Right forelimb (tissue), 1 donor: ENCODE measurements at places on chromosomes 2 and 18.

- no peak for DNase-seq
These were observed 202.6 kb upstream of the SMAD2 start for GRCh38 chr18:48132797-48133655.

DNA sequence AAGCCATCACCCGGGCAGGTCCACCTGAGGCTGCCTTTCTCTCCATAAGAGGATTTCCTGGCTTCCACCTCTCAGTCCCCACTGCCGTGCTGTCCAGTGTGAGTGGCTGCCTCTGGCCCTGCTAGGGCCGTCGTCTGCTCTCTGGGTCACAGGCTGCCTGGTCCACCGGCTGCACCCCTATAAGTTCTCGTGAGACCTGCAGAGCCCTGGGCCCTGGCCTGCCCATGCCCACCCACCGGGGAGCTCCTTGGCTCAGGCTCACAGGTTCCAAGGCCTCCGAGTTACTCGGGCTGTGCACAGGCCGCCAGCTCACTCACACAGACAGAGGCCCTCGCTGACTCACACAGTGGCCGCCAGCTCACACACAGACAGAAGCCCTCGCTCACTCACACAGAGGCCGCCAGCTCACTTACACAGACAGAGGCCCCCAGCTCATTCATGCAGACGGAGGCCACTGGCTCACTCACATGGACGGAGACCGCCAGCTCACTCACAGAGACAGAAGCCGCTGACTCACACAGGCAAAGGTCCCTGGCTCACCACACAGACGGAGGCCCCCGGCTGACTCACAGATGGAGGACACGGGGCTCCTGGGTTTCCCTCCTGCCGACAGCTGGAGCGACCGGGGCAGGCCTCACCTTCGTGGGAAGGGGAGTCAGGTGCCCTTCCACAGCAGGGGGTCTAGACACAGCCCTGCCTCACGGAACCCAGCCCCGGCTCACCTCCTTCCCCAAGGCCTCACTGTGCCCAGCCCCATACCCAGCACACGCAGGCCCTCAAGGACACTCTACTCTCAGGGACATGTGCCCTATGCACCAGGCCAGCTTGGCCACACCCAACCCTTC is 334.1 kb upstream of the MYT1L start:
- no peak for DNase-seq

DNA sequence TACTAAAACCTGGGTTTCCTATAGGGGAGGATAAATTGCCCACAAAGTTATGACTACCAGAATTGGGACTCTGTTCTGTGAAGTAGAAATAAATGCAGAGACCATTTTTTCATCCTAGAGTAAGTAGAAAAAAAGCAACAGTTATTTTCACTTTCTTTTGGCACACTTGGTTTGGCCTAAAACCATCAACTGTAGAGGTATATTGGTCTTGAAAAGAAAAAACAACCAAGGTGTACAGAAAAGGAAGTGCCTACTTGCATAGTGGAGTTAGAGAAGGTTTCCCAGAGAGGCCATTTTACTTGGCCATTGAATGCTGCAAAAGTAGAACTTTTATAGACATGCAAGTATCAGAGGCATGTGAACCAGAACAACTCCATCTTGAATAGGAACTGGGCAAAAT is 89.4 kb upstream of the TACR1 start:
- no peak for DNase-seq

DNA sequence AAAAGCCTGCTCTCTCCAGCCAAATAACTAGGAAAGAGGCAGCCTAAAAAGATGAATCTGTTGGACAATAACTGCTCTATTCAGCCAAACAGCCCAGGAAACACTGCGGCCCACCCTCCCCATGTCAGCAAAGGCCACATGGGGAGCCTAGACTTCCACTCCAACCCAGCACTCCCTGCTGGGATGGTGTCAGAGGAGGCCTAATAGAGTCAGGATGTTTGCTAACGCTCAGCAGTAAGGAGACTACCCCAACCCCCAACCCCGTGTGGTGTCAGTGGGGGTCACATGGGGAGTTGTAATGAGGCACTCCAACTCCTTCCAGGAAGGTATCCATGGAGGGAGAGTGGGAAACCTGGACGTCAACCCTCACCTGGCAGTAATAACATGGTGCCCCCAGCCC is 41.6 kb downstream of the ZBTB7C start:
- DNase-seq: no peak

GRCh38 chr2:159506764-159507440 is 109.4 kb downstream of the BAZ2B start:
- no peak for DNase-seq

- no peak for DNase-seq
These were observed 12.9 kb upstream of the UGT1A1 start for GRCh38 chr2:233747283-233747544.

DNA sequence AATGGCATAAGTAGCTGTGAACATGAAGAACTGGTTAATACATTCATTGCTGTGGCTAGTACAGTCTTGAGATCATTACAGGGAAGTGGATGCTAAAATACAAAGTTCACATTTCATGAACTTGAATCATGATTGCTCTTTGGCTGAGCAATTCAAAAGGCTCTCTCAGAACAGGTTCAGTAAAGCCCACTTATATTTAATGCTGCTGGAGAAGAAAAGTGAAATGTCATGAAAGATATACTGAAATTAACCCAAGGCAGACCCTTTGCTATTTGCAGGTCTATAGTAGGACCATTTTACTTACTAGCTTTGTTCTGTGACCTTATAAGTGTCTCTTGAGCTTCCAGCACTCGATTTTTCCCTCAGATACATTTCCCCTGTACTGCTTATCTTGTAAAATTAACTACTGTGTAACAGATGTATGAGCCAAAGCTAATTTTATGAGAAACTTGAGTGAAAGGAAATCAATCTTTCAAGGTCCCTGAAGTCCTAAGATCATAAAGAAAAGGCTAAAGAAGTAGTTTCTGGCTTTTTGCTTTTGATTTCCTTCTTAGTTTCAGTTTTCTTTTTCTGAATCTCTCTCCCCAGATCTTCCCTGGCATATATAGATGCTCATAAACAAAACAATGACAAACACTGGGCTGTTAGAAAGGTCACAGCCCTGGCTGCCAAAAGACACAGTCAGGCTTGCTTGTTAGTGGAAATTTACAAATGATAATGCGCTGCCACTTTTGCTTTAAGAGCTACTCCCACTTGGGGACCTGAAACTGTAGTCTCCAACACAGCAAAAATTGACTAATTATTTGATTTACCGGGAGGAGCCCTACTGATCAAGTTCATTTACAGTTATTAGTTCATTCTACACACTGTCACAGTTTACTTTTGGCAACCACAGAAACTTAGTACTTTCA is 132.7 kb upstream of the XPO1 start:
- DNase-seq: no peak

DNA sequence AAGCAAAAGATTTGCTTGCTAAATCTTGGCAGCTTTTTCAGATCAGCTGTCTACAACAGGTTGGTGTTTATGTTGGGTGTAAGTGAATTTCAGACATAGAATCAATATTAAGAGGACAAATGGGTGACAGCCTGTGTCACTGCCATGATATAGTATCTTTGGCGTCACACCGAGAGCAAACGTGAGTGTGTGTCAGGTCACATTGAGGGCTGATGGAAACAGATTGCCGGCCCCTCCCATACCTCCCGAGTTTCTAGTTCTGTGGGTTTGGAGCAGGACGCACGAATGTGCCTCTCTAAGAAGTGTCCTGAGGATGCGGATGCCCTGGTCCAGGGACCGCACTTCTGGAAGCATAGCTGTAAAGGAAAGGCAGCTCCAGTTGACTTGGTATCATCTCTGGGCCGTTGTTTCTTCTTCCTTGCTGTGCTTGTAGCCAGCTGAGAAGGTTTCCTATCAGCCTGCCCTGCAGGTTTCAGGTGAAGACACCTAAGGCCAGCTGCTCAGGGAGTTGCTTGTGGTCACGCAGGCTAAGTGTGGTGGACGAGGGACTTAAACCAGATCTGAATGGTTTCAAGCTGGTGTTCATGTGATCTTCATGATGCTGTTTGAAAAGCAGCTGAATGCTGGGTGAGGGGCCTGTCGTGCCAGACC is 6.4 kb downstream of the AGAP1 start:
- DNase-seq: no peak

DNA sequence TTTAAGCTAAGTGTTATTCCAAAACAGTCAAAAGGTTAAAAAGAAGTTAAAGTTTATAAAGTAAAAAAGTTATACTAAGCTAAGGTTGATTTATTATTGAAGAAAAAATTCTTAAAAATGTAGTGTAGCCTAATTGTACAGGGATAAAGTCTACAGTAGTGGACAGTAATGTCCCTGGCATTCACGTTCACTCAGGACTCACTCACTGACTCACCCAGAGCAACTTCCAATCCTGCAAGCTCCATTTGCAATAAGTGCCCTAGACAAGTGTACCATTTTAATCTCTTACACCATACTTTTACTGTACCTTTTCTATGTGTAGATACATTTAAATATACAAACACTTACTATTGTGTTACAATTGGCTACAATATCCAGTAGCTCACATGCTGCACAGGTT is 86.1 kb downstream of the CACNB4 start:
- no peak for DNase-seq

- no peak for DNase-seq
These were observed 143.4 kb downstream of the NCKAP5 start for GRCh38 chr2:133424876-133425275.

DNA sequence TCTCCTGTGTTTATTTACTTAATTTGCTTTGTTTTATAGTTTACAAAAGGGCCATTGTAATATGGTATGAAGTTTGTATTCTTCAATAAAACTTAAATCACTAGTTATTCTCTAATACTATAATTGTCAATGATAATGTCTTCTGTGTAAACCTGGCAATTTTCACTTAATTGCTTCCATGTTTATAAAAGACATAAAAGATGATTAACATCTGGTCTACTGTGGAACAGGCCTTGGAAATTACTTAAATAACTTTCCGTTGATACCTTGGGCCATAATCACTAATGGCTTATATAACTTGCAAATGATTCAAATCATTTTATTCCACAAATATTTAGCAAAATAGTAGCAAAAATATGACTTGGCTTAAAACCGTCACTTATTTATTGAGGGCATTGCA is 743.8 kb downstream of the DSC3 start:
- DNase-seq: no peak

DNA sequence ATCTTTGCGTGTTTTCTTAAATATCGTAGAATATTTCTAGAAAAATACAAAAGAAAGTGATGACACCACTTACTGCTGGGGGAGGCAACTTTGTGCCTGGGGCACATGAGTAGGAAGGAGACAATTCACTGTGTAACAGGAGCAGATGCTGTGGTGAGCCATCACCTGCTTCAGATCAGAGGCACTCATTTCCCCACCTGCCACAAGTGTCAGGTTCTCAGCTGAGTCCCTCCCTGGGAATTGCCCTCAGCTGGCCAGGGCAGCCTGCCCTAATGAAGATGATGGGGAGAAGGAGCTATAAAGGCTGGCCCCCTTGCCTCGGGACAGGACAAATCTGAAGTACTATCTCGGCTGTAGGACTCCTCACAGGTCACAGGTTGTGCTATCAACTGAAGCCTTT is 322.8 kb downstream of the STK39 start:
- DNase-seq: no peak

- DNase-seq: no peak
These were observed 27.3 kb upstream of the COPS8 start for GRCh38 chr2:237058423-237058822.

GRCh38 chr2:23446916-23447315 is 61.9 kb downstream of the KLHL29 start:
- no peak for DNase-seq

GRCh38 chr18:395456-396250 is 104.8 kb downstream of the COLEC12 start:
- DNase-seq: peak; percentile 56

- DNase-seq: no peak
These were observed 40.3 kb downstream of the ZEB2 start for GRCh38 chr2:144479659-144480058.

GRCh38 chr18:45106331-45106774 is 425.7 kb downstream of the SETBP1 start:
- no peak for DNase-seq

DNA sequence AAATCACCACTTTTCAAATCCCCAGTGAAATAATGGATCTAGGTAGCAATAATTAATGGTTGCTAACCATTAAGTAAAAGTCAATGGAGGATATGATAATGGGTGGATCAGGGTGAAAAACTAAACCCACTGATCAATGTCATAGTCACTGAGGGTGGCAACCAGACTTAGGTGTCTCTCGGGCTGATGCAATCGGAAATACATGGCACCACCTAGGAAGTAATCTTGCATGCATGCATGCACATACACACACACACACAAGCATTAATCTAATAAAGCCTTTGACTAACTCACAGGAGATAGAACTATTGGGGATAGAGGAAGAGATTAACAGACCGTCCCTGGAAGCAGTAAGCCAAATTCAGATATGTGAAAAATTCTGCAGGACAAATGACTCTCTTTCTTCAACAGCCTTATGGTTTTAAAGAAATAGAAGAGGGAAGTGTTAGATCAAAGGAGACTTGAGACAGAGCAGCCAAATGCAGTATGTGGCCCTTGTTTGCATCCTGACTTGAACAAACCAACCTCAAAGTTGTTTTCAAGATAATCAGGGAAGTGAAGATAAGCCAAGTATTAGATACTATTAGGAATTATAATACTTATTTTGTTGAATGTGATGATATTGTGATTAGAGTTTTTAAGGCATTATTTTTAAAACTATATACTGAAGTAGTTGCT is 186.0 kb upstream of the RMP24 start:
- DNase-seq: no peak
